ENCODE measurements at places on chromosomes 3 and 15. TPM values are rescaled to one million over a fixed set of nuclear protein-coding genes. Genes with fewer than 3 reads are reported as not detected.

USF3 gene
- 20.8 TPM for total RNA-seq

NME9 gene
- 3.7 TPM for total RNA-seq

KNG1 gene
- total RNA-seq: not detected

BTLA gene
- total RNA-seq: not detected

RTP1 gene
- total RNA-seq: not detected

CCDC191 gene
- total RNA-seq: 8.4 TPM

SEMA3G gene
- 0.77 TPM for total RNA-seq

PRSS50 gene
- 1.1 TPM for total RNA-seq

CTXN2 gene
- not detected for total RNA-seq

RFT1 gene
- 23.4 TPM for total RNA-seq

ECE2 gene
- not detected for total RNA-seq

TPRG1 gene
- 24.2 TPM for total RNA-seq

GRCh38 chr3:139906418-139906817 lies 28.6 kb upstream of the CLSTN2 start:
- no peak for DNase-seq

- no peak for DNase-seq
These were observed 30.7 kb downstream of the NANOGP8 start for GRCh38 chr15:35054380-35054779.

- DNase-seq: no peak
These were observed 135.4 kb downstream of the RAB11A start for GRCh38 chr15:66004618-66005262.

- no peak for DNase-seq
These were observed 21.8 kb upstream of the SLC25A38 start for GRCh38 chr3:39361252-39361927.

- DNase-seq: no peak
These were observed 322.6 kb upstream of the TLE3 start for GRCh38 chr15:70420086-70420947.

DNA sequence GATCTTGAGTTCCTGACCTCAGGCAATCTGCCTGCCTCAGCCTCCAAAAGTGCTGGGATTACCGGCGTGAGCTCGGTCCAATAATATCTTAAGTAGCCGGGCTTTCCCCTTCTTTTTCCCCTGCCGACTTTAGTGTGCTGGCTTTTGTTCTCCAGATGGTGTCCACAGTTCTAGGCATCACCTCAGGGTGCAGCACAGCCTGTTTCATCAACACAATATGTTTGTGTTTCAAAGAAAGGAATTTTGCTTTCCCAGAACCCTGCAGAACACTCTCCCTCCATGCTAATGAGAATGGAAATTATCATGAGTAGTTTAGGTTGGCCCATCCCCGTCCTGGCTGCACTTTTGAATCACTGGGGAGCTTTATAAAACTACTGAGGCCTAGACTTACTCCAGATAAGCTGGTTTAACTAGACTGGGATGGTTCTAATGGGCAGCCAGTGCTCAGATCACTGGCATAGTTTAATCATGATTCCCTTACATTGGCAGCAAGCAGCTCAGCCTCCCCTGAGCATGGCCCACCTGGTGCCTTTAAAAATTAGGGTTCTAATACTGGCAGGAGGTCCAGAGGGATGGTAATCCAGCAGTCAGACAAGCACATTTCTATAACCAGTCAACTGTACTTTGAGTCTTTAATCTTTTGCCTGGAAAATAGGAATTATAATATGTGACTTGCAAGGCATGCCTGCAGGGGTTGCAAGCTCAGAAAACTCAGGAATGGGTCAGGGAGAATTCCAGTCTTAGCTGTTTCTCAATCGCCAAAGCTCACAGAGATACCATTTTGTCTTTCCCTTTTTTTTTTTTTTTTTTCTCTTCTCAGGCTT lies 127.6 kb upstream of the RASGRP1 start:
- DNase-seq: no peak

- DNase-seq: no peak
These were observed 507.7 kb downstream of the GRM7 start for GRCh38 chr3:7368597-7368996.

- DNase-seq: no peak
These were observed 244.4 kb downstream of the ADAMTSL3 start for GRCh38 chr15:83898361-83898760.

GRCh38 chr3:33704891-33705290 lies 13.2 kb downstream of the CLASP2 start:
- no peak for DNase-seq

DNA sequence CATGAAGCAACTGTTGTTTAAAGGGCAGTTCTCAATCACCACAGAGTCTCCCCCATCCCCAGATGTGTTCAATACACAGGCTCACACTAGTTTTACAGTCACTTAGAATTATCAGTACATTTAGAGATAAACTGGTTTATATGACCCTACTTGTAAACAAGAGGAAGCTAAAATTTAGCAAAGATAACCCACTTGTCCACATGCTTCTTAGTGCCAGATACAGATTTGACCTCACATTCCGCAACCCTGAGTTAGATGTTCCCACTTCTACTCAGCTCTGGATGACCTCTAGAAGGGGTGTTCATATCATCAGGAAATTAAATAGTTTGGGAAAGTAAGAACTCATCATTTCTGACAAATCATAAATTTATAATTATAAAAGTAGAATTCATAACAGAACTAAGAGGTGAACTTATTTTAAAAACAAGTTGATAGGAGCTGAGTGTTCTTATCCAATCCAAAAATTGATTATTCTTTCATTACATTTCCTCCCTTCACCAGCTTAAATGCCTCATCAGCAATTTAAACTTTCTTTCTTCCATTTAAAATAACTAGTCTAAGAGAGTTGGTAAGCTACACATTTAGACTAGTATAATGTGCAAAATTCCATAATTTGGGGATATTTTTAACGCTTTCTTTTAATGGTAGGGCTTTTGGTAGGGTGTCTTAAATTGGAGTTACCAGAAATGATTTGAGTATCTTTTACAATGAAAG lies 131.2 kb downstream of the FBN1 start:
- no peak for DNase-seq

DNA sequence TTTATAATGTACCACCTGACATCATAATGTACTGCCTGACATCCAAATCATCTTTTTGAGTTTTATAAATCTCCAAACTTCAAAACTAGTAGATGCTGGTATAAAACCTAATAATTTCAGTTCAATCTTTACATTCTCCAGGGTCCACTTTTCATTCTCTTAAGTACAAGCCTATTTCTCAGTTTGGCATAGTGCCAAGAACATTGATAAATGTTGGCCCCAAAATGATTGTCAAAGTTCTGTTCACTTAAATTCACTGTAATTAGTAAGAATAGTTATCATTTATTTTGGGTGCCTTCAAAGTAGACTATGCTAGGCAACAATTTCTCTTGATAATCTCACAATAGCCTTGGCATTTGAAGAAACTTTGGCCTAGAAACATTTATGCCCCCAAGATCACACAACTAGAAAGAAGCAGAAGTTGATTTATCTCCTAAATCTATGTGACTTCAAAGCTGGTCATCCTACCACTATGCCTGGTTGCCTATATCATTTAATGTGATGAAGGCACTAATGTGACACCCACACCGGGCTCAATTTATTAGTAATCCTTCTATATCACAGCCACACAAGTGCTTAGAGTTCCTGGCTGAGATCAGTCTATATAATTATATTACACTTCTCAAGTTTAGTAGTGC lies 101.7 kb downstream of the ZNF609 start:
- DNase-seq: no peak

DNA sequence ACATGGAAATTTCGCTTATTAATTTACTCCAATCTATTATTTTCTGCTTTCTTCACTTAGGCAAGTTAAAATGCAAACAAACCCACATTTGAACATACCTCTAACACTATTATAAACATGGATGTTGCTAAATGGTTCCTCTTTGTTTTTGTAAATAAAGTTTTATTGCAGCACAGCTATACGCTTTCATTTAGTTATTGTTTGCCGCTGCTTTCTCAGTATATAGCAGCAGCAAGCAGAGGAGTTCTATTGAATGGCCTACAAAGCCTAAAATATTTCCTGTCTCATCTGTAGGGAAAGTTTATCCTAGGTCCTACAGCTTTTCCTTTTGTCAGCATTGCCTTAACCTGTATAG lies 7.9 kb upstream of the CHD2 start:
- DNase-seq: no peak

DNA sequence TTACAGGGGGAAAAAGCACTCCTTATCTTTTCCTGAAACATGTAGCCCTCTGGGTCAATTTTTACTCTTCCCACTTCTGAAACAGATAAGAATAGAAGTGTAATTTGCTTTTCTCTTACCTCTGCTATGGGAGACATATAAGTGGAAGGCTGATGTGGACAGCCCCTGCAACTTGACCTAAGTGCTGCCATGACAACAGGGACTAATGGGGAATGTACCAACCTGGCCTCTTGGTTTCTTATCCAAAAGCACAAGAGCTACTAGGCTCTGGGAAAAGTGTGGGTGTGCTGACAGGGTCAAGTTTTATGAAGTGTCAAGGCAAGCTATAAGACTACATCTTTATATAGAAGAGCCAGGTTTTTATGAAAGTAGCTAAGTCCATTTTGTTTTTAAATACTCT lies 1246.5 kb downstream of the OTOL1 start:
- no peak for DNase-seq

GRCh38 chr3:54659347-54659746 lies 268.5 kb downstream of the LRTM1 start:
- no peak for DNase-seq

DNA sequence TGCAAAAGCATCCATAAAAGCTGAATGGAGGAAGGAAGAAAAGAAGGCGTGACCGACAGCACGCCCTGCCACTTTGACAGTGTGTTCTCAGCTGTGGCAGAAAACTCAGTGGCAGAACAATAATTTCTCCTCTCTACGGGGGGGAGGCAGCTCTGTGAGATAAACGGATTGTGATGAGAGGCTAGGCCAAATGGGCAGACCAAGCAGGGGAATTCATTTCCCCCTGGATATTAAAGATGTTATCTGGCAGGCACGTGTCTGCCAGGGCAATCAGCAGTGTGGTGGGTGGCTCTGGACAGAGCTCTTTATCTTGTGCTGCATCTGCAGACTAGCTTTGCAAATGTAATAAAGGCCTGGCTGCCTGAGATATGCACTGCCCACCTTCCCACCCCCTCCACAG lies 1.9 kb upstream of the RMDN3 start:
- DNase-seq: no peak

GRCh38 chr3:88061746-88062145 lies 2.7 kb downstream of the ZNF654 start:
- DNase-seq: no peak

DNA sequence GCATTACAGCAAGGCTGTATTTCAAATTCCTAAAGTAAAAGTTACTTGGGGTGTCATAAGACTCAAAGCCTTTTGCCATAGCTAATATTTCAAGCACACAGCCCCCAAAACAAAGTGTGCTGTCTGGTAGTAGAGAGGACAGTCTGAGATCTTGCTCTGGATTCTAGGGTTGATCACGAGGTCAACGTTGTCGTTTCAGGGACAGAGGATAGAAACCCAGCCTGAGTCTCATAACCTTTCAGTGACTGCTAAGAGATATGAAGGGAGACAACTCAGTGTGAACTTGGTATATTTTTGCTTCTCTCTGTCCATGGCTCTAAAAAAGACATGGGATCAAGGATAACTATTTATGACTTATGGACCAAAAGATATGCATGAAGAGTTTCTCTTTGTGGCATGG lies 25.6 kb upstream of the MINDY4B start:
- no peak for DNase-seq

- no peak for DNase-seq
These were observed 898.7 kb downstream of the NSUN3 start for GRCh38 chr3:94961423-94962100.

- no peak for DNase-seq
These were observed 110.2 kb downstream of the ATP1B3 start for GRCh38 chr3:141986548-141987107.

- DNase-seq: no peak
These were observed 71.8 kb upstream of the GATM start for GRCh38 chr15:45449916-45450867.

DNA sequence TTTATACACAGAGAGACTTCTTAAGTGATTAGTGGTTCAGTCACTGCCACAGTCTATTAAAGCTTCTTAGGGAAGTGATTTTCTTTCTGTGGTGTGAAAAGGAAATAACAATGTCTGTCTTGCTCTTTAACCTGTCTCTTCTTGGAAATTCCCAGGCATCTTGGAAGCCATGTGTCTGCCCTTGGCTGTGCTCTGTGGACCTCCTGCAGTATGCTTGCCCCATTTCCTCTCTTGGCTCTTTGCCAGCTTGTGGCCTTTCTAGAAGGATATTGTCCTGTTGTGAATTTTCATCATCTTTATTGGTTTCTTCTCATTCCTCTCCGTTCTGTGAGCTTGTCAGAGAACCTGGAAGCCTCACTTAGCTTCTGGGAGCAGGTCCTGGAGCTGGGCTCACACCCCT lies 338.4 kb upstream of the C2CD4B start:
- no peak for DNase-seq

GRCh38 chr3:140399871-140400270 lies 278.0 kb upstream of the TRIM42 start:
- no peak for DNase-seq

DNA sequence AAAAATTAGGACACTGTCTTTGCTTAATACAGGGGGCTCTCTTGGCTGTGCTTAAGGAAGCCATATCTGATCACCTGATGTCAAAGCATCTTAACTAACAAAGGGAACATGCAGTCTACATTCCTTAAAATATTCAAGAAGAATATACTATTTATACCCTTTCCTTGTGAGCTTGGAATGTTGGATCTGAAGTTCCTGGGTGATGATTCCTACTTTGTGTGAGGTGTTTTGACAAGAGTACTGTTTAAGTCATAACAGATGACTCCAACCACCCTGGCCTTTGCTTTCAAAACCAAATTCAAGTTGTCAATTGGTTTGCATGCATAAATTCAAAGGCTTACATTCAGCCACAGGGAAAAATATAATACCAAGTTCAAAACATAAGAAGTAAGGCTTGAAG lies 862.7 kb upstream of the SEMA6D start:
- no peak for DNase-seq

GRCh38 chr15:28875461-28876000 lies 10.2 kb upstream of the APBA2 start:
- DNase-seq: no peak

DNA sequence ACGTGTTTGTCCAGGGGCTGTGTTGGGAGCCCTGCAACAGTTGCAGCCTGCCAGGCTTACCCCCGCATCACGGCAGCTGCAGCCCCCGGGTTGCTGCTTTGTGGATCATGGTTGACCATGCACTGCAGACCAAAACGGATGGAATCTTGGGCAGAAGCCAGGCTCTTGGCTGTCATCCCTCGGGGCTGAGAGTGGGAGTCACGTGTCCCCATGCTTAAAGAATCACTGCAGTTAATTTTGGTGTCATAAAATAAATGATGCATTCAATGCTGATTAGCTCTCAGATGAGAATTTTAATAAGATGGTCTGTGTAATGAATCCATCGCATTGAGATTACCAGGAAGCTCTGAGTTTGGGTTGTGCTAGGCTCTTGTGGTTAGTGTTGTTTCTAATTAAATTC lies 115.6 kb downstream of the CHDH start:
- no peak for DNase-seq

Measured in type B pancreatic cell (in vitro differentiated cells).